ENCODE measurements at places on chromosomes 2 and 18.

GRCh38 chr18:26948703-26949102 is 83.2 kb upstream of the AQP4 start:
- no peak for DNase-seq

- DNase-seq, result no peak
Observed at GRCh38 chr18:44943311-44943881, 262.7 kb downstream of the SETBP1 start.

- DNase-seq, result no peak
Observed at GRCh38 chr18:68177807-68178702, 536.9 kb downstream of the TMX3 start.

GRCh38 chr2:182666674-182667314 is 49.3 kb upstream of the DNAJC10 start:
- no peak for DNase-seq

DNA sequence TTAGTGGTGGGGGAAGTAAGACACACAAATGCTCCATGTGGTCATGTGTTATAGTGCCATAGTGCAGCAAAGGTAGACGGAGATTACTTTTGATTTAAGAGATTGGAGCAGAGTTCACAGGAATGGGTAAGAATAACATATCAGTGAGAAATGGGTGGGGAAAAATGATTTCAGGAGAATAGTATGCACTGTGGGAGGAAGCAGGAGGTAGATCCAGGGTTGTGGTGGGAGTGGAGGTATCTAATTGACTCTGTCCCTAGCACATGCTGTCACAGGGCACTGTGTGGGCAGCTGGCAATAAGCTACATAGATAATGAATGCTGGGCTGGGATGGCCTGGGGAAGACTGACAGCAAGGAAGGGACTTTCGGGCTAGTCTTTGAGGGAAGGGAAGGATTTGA is 65.3 kb downstream of the STAT1 start:
- DNase-seq, result no peak

DNA sequence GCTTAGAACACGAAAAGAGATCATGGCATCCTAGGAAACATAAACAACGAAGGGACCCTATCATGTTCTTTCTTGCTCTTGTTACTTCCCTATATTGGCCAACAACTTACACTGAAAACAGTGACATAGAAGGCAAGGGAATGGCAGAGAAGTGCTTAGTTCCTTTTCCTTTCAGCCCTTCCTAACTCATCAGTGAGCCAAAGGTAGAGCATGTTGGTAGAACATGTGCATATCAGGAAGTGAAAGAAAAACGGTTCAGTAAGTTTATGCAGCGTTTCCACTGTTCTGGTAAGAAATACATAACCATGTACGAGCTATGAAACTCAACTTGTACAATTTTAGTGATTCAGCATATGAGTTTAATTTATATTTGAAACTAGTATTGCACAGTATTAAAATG is 21.7 kb downstream of the AKAIN1 start:
- DNase-seq, result no peak

GRCh38 chr2:163665817-163666216 is 70.0 kb downstream of the FIGN start:
- DNase-seq, result no peak

- DNase-seq, result no peak
Observed at GRCh38 chr18:36772241-36772723, 56.5 kb downstream of the TPGS2 start.

GRCh38 chr2:232928551-232929302 is 58.7 kb downstream of the SNORC start:
- no peak for DNase-seq

GRCh38 chr2:207720517-207721187 is 9.2 kb downstream of the CCNYL1 start:
- DNase-seq, result no peak

DNA sequence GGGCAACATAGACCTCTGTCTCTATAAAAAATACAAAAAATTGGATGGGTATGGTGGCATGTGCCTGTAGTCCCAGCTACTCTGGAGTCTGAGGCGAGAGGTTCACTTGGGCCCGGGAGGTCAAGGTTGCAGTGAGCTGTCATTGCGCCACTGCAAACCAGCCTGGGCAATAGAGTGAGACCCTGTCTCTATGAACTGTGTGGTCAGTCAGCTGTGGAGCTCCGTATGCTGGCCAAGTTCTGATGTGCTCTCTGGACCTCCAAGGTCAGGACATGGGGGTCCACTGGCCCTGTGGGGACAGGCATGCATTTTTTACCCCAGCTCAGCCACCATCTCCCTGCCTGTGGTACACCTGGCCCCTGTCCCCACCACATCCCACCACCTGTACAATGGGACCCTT is 71.6 kb downstream of the TMEM131 start:
- no peak for DNase-seq

GRCh38 chr2:140242889-140243288 is 1462.7 kb upstream of the NXPH2 start:
- no peak for DNase-seq

GRCh38 chr2:17646081-17646554 is 105.6 kb downstream of the VSNL1 start:
- peak; percentile 32 for DNase-seq

DNA sequence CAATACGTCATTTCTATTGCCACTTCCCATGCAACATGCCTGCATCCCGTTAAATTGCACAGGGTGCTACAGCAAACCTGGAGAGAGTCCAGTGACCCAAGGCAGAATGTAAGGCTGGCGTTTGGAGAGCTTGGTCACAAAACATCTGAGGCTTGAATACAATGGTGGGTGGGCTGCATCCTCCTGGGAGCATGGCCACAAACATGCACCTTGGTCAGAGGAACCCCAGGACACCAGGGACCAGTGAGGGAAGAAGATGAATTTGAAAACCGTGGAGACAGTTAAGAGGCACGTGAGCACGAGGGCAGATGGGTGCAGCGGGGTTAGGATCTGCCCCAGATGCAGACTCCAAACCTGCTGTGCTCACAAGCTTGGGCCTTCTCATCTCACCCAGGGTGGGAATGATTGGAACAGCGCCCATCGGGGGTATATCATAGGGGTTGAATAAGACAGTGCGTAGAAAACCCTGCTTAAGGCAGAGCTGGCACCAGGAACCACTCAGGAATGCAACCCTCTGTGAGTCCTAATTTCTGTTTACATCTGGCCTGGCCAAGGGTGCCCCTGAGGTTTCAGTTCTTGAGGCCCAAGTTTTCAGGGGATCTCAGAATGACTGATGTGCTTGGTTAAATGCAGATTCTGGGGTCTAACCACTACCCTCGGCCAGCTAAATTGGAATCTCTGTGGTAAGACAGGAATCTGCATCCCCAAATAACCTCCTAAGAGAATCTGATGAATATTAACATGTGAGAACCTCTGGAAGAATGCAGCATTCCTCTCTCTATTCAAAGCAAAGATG is 97.2 kb downstream of the ARL4C start:
- no peak for DNase-seq

- DNase-seq, result no peak
Observed at GRCh38 chr2:236607471-236608187, 38.0 kb downstream of the ACKR3 start.

GRCh38 chr2:124602759-124603158 is 577.7 kb downstream of the CNTNAP5 start:
- no peak for DNase-seq

Measured in stimulated activated CD4-positive, alpha-beta T cell treated with anti-CD3 and anti-CD28 coated beads, Interleukin-2, amount 100 ng/mL, for 24 hours (primary cell).